ENCODE measurements at places on chromosomes 4 and X.

DNA sequence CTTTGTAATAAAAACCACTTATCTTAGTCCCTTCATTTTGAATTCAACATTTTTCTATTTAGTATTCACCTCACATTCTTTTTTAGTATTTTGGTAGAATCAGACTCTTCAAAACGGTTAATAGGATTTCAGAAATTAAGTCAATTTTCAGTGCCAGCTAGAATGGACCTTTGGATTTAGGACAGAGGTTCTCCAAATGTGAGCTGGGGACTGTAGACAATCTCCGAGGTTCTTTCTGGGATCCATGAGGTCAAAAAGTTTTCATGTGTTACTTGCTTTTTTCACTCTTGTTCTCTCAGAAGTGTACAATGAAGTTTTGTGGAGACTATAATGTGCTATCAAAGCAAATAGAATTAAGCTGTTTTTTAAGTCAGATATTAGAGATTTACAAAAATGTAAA, 2.3 kb upstream of the UGDH start:
- no peak for DNase-seq

DNA sequence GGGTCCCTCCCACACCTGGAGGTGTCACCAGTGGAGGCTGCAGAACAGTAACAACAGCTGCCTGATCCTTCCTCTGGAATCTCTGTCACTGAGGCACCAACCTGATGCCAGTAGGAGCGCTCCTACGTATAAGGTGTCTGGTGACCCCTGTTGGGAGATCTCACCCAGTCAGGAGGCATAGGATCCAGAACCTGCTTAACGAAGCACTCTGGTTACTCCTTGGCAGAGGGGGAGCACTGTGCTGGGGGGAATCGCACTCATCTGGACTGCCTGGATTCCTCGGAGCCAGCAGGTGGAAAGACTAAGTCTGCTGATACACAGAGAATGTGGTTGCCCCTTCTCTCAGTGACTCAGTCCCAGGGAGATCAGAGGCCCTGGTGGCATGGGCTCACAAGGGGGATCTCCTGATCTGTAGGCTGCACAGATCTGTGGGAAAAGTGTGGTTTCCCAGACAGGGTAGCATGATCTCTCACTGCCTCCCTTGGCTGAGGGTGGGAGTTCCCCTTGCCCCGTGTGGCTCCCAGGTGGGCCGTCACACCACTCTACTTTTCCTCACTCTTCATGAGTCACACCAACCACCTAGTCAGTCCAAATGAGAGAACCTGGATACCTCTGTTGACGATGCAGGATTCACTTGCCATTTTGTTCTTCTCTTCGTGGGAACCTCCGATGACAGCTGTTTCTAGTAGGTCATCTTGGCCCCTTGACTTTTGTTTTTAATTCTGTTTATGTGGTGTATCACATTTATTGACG, 305.9 kb downstream of the IDS start:
- no peak for DNase-seq

DNA sequence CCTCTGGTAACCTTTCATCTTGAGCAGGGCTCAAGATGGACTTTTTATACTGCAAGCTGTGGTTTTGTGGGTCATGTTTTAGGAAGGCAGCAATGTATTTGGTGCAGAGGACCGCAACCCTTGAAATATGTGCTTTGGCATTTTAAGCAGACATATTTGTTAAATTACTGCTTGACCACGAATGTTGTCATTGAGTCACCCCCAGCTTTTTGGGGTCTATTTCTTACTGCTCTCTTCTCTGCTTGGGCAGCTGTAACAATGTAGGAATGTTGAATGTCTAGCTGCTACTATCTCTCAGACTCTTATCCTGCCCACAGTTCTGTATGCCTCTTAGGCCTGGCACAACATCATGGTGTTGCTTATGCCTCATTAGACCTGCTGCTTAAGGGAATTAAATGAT, 6.0 kb downstream of the RBPJ start:
- DNase-seq, result no peak

DNA sequence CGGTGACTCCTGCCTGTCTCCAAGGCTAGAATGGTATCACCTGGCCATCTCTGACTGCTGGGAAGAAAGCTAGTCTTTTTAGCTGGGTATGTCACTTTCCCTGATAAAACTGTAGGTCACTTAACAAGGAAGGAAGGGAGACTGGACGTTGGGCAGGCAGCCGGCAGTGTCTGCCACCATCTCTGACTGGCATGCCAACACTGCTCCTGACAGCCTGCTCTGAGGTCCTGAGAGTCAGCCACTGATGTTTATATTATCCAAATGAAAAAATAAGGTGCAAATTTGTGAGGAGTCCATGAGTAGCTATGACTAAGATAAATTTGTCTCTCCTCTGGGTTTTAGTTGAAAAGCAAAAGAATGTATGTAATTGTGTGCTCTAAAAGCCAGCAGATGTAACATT, 77.2 kb downstream of the SNX25 start:
- DNase-seq, result no peak

- no peak for DNase-seq
These were observed 224 bp downstream of the FGFRL1 start for GRCh38 chr4:1011666-1012033.

- peak; percentile 32 for DNase-seq
These were observed 566 bp downstream of the CORIN start for GRCh38 chr4:47837094-47837907.

DNA sequence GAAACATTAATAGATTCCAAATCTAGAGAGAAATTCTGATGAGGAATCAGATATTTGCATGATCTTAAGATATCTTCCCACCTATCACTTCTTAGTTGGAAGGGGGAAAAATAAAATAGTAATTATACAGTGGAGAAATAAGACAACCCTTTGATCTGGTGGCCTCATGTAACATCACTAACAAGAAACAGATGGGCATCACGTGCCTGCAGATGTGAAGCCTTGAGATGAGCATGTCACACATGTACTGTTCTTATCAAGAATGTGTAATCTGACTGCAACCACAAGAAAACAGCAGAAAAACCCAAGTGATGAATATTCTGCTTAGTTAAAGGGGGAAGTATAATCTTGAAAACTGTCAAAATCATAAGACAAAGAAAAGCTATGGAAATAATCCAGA, 31.4 kb upstream of the NKX6-1 start:
- no peak for DNase-seq

- DNase-seq, result no peak
These were observed 7.6 kb upstream of the KLHL2 start for GRCh38 chr4:165199722-165200121.

DNA sequence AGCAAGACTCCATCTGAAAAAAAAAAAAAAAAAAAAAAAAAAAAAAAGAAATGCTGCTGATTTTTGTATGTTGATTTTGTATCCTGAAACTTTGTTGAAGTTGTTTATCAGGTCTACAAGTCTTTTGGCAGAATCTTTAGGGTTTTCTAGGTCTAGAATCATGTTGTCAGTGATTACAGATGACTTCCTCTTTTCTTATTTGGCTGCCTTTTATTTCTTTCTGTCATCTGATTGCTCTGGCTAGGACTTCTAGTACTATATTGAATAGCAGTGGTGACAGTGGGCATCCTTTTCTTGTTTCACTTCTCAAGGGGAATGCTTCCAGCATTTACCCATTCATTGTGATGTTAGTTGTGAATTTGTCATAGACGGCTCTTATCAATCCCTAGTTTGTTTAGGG, 334.4 kb downstream of the SPRY1 start:
- DNase-seq, result no peak

DNA sequence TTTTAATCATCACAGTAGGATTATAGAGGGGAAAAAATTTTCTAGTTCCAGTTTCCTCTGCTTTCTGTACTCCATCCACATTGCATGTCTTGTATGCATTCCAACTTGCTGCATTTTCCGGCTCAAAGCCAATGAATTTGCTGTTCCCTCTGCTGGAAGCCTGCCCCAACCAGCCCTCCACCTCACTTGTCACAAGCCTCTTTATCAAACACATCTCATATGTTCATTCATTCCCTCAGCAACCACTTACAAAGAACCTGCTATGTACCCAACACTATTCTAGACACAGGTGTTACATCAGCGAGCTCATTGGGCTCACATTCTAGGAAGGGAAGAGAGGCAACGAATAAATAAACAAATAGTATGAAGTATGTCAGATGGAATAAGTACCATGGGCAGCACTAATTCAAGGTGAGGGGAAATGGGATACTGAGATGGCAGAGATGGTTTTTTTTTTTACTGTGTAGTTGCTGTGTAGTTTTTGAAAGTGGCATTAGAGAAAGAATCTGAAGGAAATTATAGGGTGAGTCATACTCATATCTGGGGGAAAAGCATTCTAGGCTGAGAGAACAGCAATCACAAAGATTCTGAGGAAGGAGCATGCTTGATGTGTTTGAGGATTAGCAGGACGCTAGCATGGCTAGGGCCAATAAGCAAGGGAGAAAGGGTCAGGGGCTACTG, 332.5 kb downstream of the PDGFC start:
- no peak for DNase-seq

DNA sequence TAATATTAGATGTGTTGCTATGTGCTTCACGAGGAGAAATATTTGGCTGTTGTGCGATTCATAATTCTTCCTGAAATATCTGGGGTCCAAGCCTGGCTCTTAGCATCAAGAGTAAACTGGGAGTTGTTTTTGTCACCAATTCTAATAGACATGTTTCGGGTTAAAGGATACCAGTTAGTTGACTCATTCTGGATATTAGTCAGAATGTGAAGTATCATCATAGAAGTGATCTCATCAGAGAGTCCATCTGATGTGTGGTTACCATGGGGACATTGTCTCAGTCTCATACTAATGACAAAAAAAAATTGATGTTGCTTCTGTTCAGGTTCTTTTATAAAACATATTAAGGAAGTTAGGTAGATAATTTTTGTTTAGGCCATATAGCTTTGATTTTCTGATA, 57.2 kb upstream of the MTMR1 start:
- DNase-seq, result no peak

GRCh38 chr4:56320293-56320692, 67.0 kb downstream of the AASDH start:
- DNase-seq, result no peak

- no peak for DNase-seq
These were observed 35.2 kb upstream of the GRIA2 start for GRCh38 chr4:157185363-157185762.

DNA sequence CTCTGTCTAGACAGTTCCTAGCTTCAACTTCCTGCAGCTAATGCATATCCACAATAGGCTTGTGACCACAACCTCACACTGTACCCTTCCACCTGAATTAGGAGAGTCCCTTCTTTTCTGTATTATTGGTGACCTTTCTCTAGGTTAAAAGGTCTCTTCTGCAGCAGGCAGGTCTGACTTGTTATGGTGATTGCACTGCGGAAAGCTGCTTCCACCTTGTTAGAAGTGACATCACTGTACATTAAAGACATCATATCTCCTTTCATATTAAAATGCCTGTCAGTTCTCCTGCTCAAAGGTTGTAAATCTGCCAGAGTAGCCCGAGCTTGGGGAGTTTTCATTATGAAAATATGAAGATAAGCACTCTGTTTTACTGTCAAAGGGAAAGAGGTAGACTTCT, 21.5 kb upstream of the LSM6 start:
- no peak for DNase-seq

GRCh38 chr4:5773271-5773555, 62.2 kb downstream of the EVC start:
- no peak for DNase-seq

DNA sequence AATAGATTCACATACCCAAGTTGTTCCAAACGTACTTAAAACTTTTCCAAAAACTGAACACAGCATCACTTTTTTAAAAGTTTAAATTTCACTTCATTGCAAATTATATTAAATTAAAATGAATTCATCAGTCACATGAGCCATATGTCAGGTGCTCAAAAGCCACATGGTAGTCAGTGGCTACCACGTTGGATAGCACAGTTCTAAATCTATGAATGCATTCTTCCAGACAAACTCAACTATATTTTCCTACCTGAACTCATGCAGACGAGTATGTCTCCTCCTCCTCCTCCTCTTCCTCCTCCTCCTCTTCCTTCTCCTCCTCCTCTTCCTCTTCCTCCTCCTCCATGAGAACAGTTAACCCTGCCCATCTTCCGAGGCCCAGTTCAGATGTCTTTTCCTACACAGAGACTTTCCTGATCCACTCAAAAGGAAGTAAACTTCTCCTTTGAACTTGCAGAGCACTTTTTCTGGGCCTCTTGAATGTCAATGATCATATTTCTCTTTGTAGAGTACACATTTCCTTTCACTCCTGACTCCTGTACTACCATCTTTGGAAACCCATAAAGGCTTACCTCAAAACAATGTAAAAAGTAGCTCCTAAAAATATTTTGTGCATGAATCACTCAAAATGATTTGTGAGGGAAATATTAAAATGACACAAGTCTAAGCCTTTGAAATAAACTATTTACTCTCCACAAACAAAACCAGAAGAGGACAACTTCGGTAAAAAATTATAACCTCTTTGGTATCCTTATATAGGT, 172.6 kb downstream of the AMELX start:
- no peak for DNase-seq

- DNase-seq, result no peak
These were observed 156.7 kb downstream of the MAPK10 start for GRCh38 chr4:86203176-86203575.

- no peak for DNase-seq
These were observed 17.4 kb upstream of the SLC34A2 start for GRCh38 chr4:25638221-25638601.

- DNase-seq, result no peak
These were observed 22.3 kb upstream of the EMCN start for GRCh38 chr4:100540131-100540530.

All from stimulated activated CD4-positive, alpha-beta T cell treated with anti-CD3 and anti-CD28 coated beads, Interleukin-2, amount 100 ng/mL, for 48 hours (primary cell).